ENCODE measurements at places on chromosomes 2 and 18.

GRCh38 chr18:69261406-69261805 lies 139.3 kb upstream of the DOK6 start:
- H3K36me3 ChIP-seq, result no peaks in the 10 kb centered on the region
- no peak overlapping the region for H3K27ac ChIP-seq
- no peak overlapping the region for H3K4me3 ChIP-seq
- no peaks in the 10 kb centered on the region for H3K4me1 ChIP-seq
- no peaks in the 10 kb centered on the region for H3K27me3 ChIP-seq
- DNase-seq, result no peak

DNA sequence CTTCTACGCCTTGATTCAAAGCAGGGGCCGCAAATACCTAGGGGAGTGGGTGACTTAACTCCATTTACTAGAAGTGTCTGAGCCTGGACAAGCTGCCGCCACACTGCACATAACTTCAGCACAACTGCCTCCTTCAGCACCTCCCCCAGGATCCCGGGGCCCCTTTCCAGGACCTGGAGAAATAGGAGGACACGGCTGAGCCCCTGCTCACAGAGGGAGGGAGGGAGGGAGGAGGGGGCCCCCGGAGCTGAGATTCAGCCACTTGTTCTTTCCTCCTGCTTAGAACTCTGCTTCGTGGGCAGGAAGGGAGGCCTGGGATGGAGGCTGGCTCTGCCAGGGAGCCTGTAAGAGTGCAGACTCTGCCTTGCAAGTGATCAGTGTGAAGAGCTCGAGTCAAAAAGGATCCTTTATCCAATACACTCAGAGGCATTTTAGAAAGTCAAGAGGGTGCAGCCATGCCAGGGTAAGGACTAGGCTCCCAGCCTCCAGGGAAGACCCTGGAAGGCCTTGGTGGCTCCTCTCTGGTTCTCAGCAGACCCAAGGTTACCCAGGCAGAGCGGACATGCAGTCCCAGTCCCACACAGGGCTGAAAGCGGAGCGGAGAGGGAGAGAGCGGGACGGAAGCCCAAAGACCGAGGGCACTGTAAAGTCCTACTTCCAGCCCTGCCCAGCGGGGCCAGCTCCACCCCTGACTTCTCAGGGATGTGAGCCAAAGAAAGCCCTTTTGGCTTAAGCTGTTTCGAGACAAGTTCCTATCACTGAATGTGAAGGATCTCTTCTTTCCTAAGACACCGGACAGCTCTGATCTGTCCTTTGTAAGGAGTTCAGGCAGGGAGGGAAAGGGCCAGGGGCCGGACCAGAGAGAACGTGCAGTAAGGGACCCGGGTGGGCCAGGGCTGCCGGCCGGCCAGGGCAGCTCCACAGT lies 8.6 kb upstream of the ARMC9 start:
- H3K27me3 ChIP-seq, result no peaks in the 10 kb centered on the region
- no peak overlapping the region for H3K27ac ChIP-seq
- no peaks in the 10 kb centered on the region for H3K4me1 ChIP-seq
- DNase-seq, result no peak
- H3K4me3 ChIP-seq, result no peak overlapping the region

- no peak for DNase-seq
- peak overlapping the region; percentile 91 for H3K27ac ChIP-seq
- peaks cover 65% of the 10 kb centered on the region for H3K36me3 ChIP-seq
- peaks cover 68% of the 10 kb centered on the region for H3K4me1 ChIP-seq
- no peaks in the 10 kb centered on the region for H3K27me3 ChIP-seq
- H3K4me3 ChIP-seq, result peak overlapping the region; percentile 81
Observed at GRCh38 chr2:196168181-196168580, 3.2 kb downstream of the STK17B start.

DNA sequence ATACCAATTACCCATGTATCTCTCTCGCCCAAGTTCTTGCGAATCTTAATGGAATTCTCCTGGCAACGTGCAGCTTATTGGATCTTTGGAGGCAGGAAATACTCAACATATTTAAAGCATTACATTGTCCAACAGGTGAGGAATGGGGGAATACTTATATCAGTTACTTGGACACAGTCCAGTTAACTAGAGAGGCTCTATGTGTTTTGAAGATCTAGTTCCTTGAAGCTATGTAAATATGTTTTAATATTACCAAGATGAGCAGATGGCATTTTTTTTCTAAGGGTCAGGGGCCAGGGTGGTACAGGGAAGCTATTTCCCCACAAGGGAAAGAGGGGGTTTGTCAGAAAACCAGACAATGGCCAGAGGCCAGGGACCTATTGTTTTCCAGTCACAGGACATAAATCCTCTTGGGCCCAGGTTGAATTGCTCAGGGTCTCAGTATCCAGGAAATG lies 26.8 kb upstream of the MC5R start:
- H3K27ac ChIP-seq, result no peak overlapping the region
- H3K27me3 ChIP-seq, result no peaks in the 10 kb centered on the region
- H3K4me1 ChIP-seq, result no peaks in the 10 kb centered on the region
- no peak overlapping the region for H3K4me3 ChIP-seq
- no peaks in the 10 kb centered on the region for H3K36me3 ChIP-seq
- no peak for DNase-seq

- H3K4me1 ChIP-seq, result peaks cover 21% of the 10 kb centered on the region
- H3K27me3 ChIP-seq, result no peaks in the 10 kb centered on the region
Observed at GRCh38 chr2:64915510-64915900, 73.7 kb upstream of the SLC1A4 start.

GRCh38 chr2:208064220-208064961 lies 39.1 kb upstream of the PLEKHM3 start:
- no peak for DNase-seq
- no peaks in the 10 kb centered on the region for H3K4me1 ChIP-seq
- no peak overlapping the region for H3K4me3 ChIP-seq

DNA sequence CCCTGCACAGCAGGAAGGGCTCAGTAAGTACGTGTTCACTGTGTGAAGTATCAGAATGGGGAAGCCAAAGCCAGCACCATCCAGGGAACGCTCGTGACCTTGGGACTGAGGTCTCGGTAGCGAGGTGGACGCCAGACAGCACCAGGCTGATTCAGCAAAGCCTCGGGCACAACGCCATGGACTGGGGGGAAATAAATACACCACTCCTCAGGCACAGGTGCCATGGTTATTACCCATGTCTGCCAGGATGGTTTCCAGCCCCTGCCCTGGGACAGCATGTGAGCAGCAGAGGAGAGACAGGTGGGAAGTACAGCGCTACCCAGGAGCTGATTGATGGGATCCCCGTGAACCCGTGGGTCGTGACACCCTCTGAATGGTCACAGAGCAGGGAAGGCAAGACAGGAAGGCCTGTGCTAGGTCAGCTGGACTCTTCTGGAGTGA lies 53.0 kb downstream of the REEP1 start:
- no peaks in the 10 kb centered on the region for H3K4me1 ChIP-seq
- H3K36me3 ChIP-seq, result no peaks in the 10 kb centered on the region
- no peak for DNase-seq

DNA sequence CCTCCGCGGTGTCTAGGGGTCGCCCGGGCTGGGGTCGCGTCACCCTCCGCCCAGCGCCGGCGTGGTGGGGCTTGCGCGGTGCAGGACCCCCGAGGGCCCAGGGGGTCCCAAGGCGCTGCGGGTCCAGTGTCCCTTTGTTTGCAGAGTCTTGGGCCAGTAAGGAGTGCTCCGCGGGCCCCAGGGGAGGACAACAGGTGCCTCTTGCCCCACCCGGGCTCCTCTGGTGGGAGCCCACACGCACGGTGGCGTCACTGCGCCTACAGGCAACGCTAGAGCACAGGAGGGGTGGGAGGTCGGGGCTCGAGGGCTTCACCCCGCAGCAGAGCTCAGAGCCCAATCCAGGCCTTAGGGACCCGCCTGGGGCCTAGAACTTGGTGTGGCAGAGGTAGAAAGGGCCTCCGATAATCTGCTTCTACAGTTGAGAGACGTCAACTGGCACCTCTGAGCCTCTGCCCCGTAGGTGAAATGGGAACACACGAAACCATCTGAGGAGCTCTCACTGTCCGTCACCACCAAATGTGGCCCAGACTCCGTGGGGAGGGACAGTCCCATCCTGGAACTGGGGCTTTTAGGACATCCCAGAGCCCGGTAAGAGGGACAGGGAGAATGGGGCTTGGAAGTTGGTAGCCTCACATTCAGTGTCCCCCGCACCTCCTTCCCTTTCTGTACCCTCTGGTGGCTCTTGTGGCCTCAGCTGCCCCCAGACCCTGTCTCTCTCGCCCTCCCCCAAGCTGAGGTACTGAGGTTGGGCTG lies 1.4 kb downstream of the ARID5A start:
- H3K36me3 ChIP-seq, result peaks cover 23% of the 10 kb centered on the region
- H3K27ac ChIP-seq, result peak overlapping the region; percentile 76
- H3K27me3 ChIP-seq, result no peaks in the 10 kb centered on the region
- H3K4me3 ChIP-seq, result peak overlapping the region; percentile 68

DNA sequence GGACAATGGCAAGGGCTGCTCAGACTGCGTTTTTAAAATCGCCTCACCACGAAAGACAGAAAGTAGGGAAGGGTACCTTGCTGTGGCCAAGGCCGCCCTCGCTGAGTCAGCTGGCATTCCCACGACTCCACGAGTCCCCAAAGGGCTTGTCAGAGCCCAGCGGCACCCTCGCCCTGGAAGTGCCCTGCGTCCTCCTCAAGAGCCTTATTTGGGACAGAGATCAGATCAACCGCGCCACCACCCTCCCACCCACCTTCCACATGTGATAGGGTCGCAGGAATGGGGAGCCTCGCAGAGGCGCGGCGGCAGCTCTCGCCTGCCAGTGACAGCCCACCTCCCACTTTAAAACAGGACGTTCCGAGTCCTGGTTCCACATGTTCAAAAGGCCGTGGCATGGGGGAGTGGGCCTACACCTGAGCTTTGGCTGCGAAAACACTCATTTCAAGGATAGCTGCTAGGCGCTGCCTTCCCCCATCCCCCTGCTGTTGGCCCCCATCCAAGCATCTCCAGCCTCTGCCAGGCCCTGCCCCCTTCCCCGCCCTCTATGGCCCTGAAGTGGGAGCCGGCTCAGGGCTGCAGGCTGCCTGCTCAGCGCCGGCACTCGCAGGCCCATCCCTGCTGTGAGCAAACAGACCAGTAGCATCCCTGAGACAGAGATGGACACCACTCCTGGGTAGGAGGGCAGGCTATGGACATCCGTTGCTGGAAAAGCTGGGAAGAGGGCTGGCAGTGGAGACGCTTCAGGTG lies 38.1 kb upstream of the ARHGEF4 start:
- peak; percentile 10 for DNase-seq
- H3K27me3 ChIP-seq, result peaks cover 8% of the 10 kb centered on the region
- no peak overlapping the region for H3K27ac ChIP-seq
- peaks cover 18% of the 10 kb centered on the region for H3K4me1 ChIP-seq
- no peaks in the 10 kb centered on the region for H3K36me3 ChIP-seq

- H3K27ac ChIP-seq, result no peak overlapping the region
- H3K36me3 ChIP-seq, result no peaks in the 10 kb centered on the region
- no peak overlapping the region for H3K4me3 ChIP-seq
- H3K27me3 ChIP-seq, result peaks cover 24% of the 10 kb centered on the region
Observed at GRCh38 chr2:64414736-64415435, 39.1 kb upstream of the LGALSL start.

- no peak overlapping the region for H3K4me3 ChIP-seq
- H3K4me1 ChIP-seq, result peaks cover 79% of the 10 kb centered on the region
- H3K27me3 ChIP-seq, result no peaks in the 10 kb centered on the region
- peak overlapping the region; percentile 72 for H3K27ac ChIP-seq
Observed at GRCh38 chr18:12844391-12844790, 39.6 kb downstream of the PTPN2 start.

DNA sequence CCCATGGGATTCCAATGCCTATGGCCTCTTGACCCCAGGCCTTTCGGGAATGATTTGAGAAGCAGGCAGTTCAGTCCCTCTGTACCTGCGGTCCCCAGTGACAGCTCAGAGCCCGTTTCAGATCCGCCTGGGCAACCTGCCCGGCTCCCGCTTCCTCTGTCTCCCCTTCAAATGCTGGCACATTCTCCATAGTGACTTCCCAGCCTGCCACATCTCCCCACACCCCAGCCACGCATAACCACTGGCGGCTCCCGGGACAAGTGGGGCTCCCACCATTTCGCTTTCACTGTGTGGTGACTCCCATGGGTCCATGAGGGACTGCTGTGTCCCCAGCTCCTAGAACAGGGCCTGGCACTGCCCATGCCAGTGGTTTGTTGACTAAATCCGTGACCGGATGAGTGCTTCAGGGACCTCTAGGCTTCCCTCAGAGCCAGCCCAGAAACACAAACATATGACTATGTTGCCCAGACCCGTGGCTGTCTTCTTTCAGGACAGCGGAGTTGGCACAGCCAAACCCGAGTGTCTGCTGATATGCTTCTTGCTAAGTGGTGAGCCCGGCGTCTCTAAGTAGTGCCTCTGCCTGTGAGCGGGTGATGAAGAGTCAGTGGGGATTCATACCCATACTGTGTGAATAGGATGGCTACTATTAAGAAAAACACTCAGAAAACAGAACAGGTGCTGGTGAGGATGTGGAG lies 91.2 kb downstream of the GLI2 start:
- no peak overlapping the region for H3K27ac ChIP-seq
- H3K4me3 ChIP-seq, result no peak overlapping the region
- no peak for DNase-seq
- no peaks in the 10 kb centered on the region for H3K27me3 ChIP-seq

DNA sequence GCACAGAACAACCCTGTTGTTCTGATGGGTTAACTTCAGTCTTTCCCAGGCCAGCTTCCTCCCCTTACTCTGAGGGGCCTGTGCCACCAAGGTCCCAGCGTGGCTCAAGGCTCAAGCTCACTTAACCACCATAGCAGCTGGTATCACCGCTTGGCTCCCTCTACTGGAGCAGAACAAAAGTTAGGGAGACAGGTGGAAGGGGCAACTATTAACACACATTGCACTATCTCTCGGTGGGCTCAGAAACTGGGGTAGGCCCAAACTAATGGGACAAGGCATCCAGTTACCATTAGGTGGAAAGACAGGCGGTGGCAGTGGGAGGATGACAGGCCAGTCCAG lies 88.7 kb upstream of the ATL2 start:
- peak; percentile 9 for DNase-seq
- no peaks in the 10 kb centered on the region for H3K36me3 ChIP-seq
- no peaks in the 10 kb centered on the region for H3K4me1 ChIP-seq
- H3K27me3 ChIP-seq, result no peaks in the 10 kb centered on the region
- no peak overlapping the region for H3K27ac ChIP-seq
- H3K4me3 ChIP-seq, result no peak overlapping the region

GRCh38 chr2:12718015-12718671 lies 1.4 kb downstream of the TRIB2 start:
- H3K36me3 ChIP-seq, result peaks cover 19% of the 10 kb centered on the region
- H3K4me3 ChIP-seq, result peak overlapping the region; percentile 83
- peak overlapping the region; percentile 77 for H3K27ac ChIP-seq
- no peaks in the 10 kb centered on the region for H3K27me3 ChIP-seq
